ENCODE measurements at places on chromosomes 11 and 22. TPM values are rescaled to one million over a fixed set of nuclear protein-coding genes. Genes with fewer than 3 reads are reported as not detected.
A peak's percentile ranks its signal among the peaks of the same experiment; 100 is the strongest.

Gene SLC17A6
- not detected for total RNA-seq

Gene ESAM
- 0.70 TPM for total RNA-seq

Gene DEUP1
- total RNA-seq, result not detected

GRCh38 chr11:63851364-63851763 is 12.5 kb downstream of the MARK2 start:
- H3K27me3 ChIP-seq, result no peaks in the 10 kb centered on the region
- H3K4me1 ChIP-seq, result no peaks in the 10 kb centered on the region
- DNase-seq, result no peak
- no peak overlapping the region for H3K27ac ChIP-seq
- no peak overlapping the region for H3K4me3 ChIP-seq

GRCh38 chr11:107496011-107496410 is 38.4 kb upstream of the CWF19L2 start:
- H3K27ac ChIP-seq, result no peak overlapping the region
- H3K36me3 ChIP-seq, result no peaks in the 10 kb centered on the region
- no peaks in the 10 kb centered on the region for H3K27me3 ChIP-seq
- H3K4me3 ChIP-seq, result no peak overlapping the region
- no peaks in the 10 kb centered on the region for H3K4me1 ChIP-seq
- no peak for DNase-seq

- H3K27ac ChIP-seq, result no peak overlapping the region
- peak; percentile 91 for DNase-seq
- peak overlapping the region; percentile 85 for H3K4me3 ChIP-seq
- H3K27me3 ChIP-seq, result no peaks in the 10 kb centered on the region
- H3K36me3 ChIP-seq, result no peaks in the 10 kb centered on the region
These were observed 45.0 kb downstream of the OR4D9 start for GRCh38 chr11:59556115-59556916.

DNA sequence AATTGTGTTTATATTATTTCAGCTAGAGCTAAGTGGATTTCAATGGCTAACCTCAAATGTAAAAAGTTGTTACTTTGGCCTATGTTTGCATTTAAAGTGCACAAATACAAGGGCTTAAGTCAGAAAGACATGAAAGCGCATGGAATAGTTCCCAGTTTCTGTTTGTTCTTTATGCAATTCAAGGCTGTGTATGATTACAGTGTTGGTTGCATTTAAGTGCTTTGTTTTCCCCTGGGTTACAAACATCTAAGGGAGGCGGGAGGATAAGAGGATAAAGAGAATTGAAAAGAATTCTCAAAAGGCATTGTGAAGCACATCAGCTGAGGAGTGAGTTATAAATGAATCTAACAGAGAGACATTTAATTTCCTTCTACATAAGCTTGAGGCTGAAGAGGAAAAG is 453.4 kb downstream of the NTM start:
- H3K4me1 ChIP-seq, result peaks cover 8% of the 10 kb centered on the region
- no peak for DNase-seq
- no peak overlapping the region for H3K4me3 ChIP-seq
- H3K36me3 ChIP-seq, result no peaks in the 10 kb centered on the region
- no peaks in the 10 kb centered on the region for H3K27me3 ChIP-seq

GRCh38 chr11:19087658-19088057 is 27.1 kb upstream of the MRGPRX2 start:
- no peak overlapping the region for H3K27ac ChIP-seq
- no peaks in the 10 kb centered on the region for H3K36me3 ChIP-seq
- no peak overlapping the region for H3K4me3 ChIP-seq
- H3K4me1 ChIP-seq, result no peaks in the 10 kb centered on the region
- peaks cover 5% of the 10 kb centered on the region for H3K27me3 ChIP-seq
- DNase-seq, result peak; percentile 24

DNA sequence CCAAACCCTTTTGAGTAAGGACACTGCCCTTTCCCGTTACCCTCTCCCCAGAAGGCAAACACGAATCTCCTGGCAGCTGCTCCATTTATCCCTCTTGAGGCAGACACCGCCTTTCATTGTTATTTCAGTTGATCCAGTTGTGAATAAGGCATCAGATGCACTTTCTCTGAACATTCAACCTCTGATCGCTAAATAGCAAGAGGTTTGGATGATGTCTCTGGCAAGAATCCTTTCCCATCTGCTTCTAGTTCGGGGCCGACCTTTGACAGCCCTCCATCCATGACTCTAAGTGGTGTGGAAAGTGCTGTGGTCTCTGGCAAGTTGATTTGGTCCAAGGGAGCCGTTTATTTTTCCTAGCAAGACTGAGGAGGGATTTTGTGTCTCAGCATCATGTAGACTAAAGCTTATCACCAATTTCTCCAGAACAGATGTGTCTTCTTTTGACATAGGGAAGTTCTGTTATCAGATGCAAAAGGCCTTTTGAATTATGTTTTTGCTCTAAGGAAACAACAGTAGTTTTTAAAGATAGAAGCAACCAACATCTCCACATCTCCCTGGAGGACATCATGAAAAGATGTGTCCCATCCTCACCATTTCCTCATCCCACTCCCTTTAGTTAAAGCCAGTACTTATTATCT is 123.6 kb downstream of the CCDC34 start:
- H3K27me3 ChIP-seq, result no peaks in the 10 kb centered on the region
- H3K27ac ChIP-seq, result no peak overlapping the region
- no peak for DNase-seq
- peaks cover 21% of the 10 kb centered on the region for H3K4me1 ChIP-seq
- H3K36me3 ChIP-seq, result no peaks in the 10 kb centered on the region

GRCh38 chr11:128810784-128811514 is 56.1 kb downstream of the KCNJ1 start:
- H3K4me3 ChIP-seq, result no peak overlapping the region
- H3K4me1 ChIP-seq, result no peaks in the 10 kb centered on the region
- DNase-seq, result no peak

DNA sequence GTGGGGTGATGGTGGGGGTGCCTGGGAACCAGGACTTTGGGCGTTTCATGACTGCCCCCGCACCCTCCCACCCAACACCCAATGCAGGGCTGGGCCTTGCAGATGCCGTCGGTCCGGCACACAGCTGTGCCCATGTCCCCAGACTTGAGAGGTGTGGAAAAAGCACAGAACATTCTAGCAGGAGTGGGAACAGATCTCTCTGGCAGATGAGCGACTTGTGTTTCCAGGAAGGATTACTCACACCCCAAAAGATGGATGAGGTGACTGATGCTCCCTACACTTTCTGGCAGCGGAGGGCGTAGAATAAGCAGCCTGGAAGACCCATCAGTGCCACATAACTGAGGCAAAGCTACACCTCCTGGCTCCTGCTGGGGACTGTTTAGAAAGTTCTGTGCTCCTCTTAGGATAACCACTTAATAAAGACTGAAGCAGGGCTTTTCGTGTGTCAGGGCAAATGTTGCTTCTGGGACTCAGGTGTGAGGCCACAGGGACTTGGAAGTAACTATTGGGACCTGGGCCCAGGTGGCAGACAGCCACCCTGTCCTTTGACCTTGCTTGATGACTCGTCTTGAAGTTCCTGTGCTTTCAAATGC is 24.2 kb downstream of the FBLN1 start:
- H3K27me3 ChIP-seq, result no peaks in the 10 kb centered on the region
- H3K4me1 ChIP-seq, result no peaks in the 10 kb centered on the region
- no peak for DNase-seq
- no peak overlapping the region for H3K27ac ChIP-seq
- H3K36me3 ChIP-seq, result peaks cover 89% of the 10 kb centered on the region
- H3K4me3 ChIP-seq, result no peak overlapping the region

DNA sequence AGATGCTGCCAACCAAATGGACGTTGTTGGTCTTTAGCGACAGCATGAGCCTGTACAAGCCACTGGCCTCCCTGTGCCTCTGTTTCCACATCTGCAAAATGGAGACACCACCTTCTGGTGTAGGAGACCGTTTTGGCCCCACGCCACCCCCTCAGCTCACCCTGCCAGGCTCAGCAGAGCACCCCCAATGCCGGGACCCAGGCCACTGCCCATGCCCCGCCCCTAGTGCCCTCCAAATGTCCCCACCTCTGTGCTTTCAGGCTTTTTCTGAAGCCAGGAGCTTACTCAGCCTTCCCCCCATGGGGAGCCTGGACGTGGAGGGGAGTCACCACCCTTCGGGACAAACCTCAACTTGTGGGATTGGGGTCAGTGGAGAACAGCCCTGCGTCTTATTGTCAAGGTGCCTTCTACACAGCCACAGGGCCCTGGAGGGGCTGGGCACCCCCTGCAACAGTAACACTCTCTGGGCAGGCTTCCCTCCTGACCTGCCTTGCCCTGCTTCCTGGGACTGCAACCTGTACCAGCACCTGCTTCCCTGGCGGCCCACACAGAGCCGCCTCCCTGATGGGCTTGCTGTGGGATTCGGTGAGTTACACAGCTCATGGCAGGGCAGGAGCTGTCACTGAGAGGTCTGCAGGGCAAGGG is 24.6 kb upstream of the RTL6 start:
- no peak overlapping the region for H3K27ac ChIP-seq
- no peaks in the 10 kb centered on the region for H3K4me1 ChIP-seq
- DNase-seq, result no peak
- no peaks in the 10 kb centered on the region for H3K36me3 ChIP-seq
- H3K27me3 ChIP-seq, result peaks cover 9% of the 10 kb centered on the region

Data from endodermal cell (in vitro differentiated cells).